ENCODE measurements at places on chromosomes 4 and X. TPM values are rescaled to one million over a fixed set of nuclear protein-coding genes. Genes with fewer than 3 reads are reported as not detected.

IL3RA gene
- polyA plus RNA-seq: 20.6 TPM

TCEAL5 gene
- 2.0 TPM for polyA plus RNA-seq

TEC gene
- polyA plus RNA-seq: 8.0 TPM

CT55 gene
- 0.16 TPM for polyA plus RNA-seq

EGFL6 gene
- 69.5 TPM for polyA plus RNA-seq

EPGN gene
- not detected for polyA plus RNA-seq

SCML1 gene
- polyA plus RNA-seq: 20.6 TPM

RAB33A gene
- 0.93 TPM for polyA plus RNA-seq

PROM1 gene
- 23.9 TPM for polyA plus RNA-seq

ABCG2 gene
- polyA plus RNA-seq: 18.6 TPM

PAGE5 gene
- not detected for polyA plus RNA-seq

PLXNB3 gene
- 4.0 TPM for polyA plus RNA-seq

GAGE2A gene
- not detected for polyA plus RNA-seq

ZNF732 gene
- 2.9 TPM for polyA plus RNA-seq

TMSB15C gene
- polyA plus RNA-seq: 25.3 TPM

PABPC1L2B gene
- not detected for polyA plus RNA-seq

TLR6 gene
- polyA plus RNA-seq: 1.3 TPM

HSFX2 gene
- polyA plus RNA-seq: 0.44 TPM

Measured in left lung (tissue), 14 donors.